ENCODE measurements at places on chromosomes 5 and 9. TPM values are rescaled to one million over a fixed set of nuclear protein-coding genes. Genes with fewer than 3 reads are reported as not detected.

DNA sequence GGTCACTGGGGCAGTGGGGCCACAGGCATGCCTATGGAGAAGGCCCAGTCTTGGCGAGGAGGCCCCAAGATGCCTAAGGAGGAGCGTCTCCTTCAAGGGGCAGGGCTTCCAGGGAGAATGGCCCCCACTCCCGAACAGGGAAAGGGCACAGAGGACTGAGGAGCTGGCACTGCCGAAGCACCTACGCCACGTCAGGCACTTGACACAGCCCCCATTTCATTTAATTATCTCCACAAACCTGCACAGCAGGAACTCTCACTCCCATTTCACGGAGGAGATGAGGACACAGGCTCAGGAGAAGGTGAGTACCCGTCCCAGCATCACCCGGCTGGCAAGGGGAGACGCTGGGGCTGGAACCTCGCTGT, 26.0 kb downstream of the EGR1 start:
- peaks cover 22% of the 10 kb centered on the region for H3K4me1 ChIP-seq
- no peak for DNase-seq
- H3K36me3 ChIP-seq: no peaks in the 10 kb centered on the region
- H3K27ac ChIP-seq: no peak overlapping the region

DNA sequence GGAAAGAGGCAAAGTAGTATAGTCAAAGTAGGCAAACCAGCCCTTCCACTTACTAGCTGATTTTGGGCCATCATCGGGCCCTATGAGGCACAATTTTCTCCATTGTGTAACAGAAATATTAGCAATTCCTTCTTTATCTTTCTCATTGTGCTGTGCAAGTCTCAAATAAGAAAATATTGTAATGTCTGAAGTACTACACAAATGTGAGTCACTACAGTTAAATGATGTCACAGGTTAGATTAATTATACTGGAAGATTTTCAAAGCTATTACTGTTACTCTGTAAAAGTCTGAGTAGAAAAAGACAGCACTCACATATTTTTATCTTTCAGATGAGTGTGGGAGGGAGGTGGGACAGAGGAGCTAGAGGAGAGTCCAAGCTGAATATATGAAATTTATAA, 12.4 kb upstream of the TMC1 start:
- no peak overlapping the region for H3K4me3 ChIP-seq
- H3K27me3 ChIP-seq: no peaks in the 10 kb centered on the region
- H3K27ac ChIP-seq: no peak overlapping the region
- H3K36me3 ChIP-seq: no peaks in the 10 kb centered on the region

DNA sequence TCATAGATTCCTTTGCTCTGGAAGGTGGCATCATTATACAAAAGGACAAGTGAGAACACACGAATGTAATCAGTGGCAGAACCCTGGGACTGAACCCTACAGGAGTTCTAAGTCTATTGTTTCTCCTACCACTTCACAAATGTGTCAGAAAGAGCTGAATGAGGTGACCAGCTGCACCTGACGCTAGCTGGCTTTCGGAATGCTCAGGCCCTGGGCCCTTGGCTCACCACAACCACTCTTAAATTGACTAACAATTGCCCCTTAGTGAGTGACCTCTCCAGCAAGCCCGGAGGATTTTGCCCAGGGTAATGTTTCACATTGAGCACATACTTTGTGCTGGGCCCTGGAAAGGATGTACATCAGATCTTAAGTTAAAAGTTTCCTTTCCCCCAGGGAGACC, 41.2 kb upstream of the ABCA1 start:
- DNase-seq: no peak
- peaks cover 22% of the 10 kb centered on the region for H3K27me3 ChIP-seq
- H3K36me3 ChIP-seq: no peaks in the 10 kb centered on the region
- peaks cover 14% of the 10 kb centered on the region for H3K4me1 ChIP-seq

DNA sequence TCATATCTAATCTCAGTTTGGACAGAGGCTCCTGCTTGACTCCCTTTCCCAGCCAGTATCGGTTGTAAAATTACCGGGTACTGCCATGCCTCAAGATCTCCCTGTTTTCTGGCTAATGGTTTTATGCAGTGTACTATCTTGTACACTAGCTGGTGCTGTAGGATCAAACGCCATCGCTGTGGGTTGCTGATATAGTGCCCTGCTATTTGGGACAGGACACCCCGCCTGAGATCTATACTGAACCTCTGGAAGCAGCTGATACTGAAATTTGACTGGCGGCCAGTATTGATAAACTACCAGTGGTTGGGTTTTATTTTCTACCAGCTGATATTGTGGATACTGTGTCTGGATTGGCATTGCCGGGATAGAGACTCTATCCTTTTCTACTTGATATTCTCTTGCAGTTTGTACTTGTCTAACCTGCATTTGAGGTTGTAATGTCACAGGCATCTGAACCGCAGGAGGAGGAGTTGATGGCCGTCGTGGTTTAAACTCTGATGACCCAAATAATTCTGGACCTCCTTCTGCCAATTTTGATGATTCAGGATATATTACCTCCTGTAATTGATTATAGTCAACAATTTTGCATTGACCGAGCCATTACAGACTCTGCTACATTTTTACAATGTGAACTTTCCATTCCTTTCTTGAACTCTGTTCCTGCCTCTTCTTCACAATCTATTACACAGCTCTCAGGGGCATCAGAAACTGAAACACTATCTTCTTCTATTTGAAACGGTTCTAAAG, 112.5 kb upstream of the LARP1 start:
- peaks cover 13% of the 10 kb centered on the region for H3K27me3 ChIP-seq
- H3K27ac ChIP-seq: no peak overlapping the region
- no peaks in the 10 kb centered on the region for H3K36me3 ChIP-seq
- no peaks in the 10 kb centered on the region for H3K4me1 ChIP-seq
- DNase-seq: no peak
- H3K4me3 ChIP-seq: no peak overlapping the region

GRCh38 chr5:135243556-135244285, 155.3 kb downstream of the MACROH2A1 start:
- no peaks in the 10 kb centered on the region for H3K36me3 ChIP-seq
- no peak for DNase-seq
- H3K4me1 ChIP-seq: no peaks in the 10 kb centered on the region

DNA sequence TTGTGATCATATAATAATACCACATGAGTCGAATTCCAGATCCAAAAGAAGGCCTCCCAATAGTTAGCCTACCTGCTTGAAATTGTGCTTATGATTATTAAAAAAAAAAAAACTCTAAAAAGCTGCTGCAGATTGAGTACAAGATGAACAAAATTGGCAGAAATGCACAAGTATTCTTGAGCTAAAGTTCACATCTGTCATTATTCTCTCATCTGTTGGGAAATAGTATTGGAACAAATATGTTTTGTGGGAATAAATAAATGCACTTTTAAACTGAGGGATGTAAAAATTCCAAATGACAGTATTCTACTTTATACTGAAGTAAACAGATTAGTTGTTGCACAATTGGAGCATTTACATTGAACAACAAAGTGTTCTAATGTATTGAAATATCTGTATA, 15.7 kb downstream of the DAB2 start:
- DNase-seq: no peak
- no peaks in the 10 kb centered on the region for H3K4me1 ChIP-seq
- no peak overlapping the region for H3K27ac ChIP-seq
- no peak overlapping the region for H3K4me3 ChIP-seq
- peaks cover 4% of the 10 kb centered on the region for H3K27me3 ChIP-seq

DNA sequence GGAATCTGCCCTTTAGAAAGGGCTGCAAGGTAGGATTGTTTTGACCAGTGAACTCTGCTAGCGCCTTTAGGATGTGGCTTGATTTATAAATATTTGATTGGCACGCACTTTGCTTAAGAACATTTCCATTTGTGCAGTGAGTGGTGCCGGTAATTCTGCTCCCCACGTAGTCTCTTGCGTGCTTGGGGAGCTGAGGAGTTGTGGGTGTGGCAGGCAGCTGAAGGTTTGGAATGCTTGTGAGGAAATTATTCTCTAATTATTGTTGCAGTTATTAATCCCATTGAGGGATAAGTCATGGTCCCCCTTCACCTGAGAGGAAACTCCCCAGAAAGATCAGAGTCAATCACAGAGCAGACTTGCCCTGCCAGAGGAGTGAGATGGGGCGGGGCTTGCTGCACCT, 76.7 kb downstream of the FGF1 start:
- H3K27me3 ChIP-seq: no peaks in the 10 kb centered on the region
- no peak for DNase-seq
- no peaks in the 10 kb centered on the region for H3K4me1 ChIP-seq

DNA sequence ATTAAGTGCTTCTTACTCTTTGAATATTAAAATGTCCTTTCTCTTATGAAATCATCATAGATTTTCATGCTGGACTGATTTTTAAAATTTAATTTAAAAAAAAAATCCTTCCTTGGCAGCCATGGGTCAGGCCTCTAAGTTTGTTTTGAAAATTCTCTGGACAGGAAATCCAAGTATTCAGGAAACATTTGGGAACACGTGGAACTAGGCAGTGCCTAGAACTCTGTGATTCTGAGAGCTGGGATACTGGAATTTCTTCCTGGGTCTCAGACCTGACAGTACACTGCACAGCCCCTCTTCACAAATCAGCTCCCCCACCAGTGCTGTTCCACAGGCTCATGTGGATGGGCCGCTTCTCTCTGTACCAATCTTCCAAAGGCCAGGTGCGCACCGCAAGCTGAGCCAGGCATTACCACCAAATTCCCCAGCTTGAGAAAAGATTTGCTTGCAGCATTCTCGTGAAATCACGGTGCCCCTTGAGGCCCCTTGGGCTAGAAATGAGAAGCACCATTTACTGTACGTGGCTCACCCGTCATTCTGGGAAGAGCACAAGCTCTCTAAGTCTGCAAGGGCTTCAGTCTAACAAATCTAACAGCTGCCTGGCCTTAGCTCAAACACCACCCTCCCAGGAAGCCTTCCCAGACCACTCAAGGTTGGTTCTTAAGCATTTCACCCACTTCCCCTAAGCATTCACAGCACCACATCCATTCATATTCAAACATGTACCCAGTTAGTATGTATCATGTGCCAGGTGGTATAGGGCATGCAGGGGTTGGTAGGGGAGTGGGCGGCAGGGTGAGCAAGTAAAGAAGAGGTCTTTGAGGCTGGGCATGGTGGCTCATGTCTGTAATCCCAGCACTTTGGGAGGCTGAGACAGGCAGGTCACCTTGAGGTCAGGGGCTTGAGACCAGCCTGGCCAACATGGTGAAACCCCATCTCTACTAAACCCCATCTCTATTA, 26.5 kb downstream of the B4GALT1 start:
- peaks cover 99% of the 10 kb centered on the region for H3K4me1 ChIP-seq
- H3K36me3 ChIP-seq: peaks cover 3% of the 10 kb centered on the region
- peak overlapping the region; percentile 73 for H3K27ac ChIP-seq
- no peaks in the 10 kb centered on the region for H3K27me3 ChIP-seq
- DNase-seq: no peak
- H3K4me3 ChIP-seq: no peak overlapping the region

- no peak overlapping the region for H3K4me3 ChIP-seq
- H3K36me3 ChIP-seq: no peaks in the 10 kb centered on the region
- DNase-seq: no peak
- no peak overlapping the region for H3K27ac ChIP-seq
- no peaks in the 10 kb centered on the region for H3K27me3 ChIP-seq
Measured at GRCh38 chr5:97266576-97266975, 83.5 kb upstream of the RIOK2 start.

- H3K27me3 ChIP-seq: no peaks in the 10 kb centered on the region
- no peaks in the 10 kb centered on the region for H3K4me1 ChIP-seq
- no peak for DNase-seq
- H3K36me3 ChIP-seq: no peaks in the 10 kb centered on the region
- no peak overlapping the region for H3K27ac ChIP-seq
- no peak overlapping the region for H3K4me3 ChIP-seq
Measured at GRCh38 chr5:23626961-23627360, 119.6 kb downstream of the PRDM9 start.

DNA sequence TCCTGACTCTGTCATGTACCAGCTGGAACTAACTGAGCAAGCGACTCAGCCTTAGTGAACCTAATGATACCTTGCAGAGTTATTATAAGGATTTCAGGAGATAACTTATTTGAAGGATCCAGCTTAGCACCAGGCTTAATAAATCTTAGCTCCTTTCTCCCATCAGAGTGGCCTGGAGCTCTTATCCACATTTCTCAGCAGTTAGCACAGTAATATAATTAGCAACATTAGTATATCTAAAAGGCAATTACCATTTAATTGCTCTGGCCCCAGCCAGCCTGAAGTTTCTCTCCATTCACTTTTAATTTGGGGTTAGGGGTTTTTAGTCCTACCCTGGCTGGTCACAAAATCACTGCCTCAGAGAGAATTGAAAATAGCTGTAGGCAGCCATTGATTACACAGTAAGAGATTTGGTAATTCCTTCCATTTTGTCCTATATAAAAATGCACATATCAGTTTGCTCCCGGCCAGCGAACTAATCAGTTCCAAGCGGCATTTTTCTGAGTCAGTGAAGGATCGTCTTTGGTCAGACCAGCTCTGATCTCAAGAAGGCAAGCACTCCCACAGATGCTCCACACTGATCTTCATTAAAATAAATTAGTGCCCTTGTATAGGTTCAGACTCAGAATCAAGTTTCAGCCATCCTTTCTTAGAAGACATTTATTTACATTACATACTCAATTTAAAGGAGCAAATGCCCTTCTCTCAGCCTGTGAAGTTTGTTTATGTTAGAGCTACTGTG, 56.6 kb downstream of the SNCAIP start:
- DNase-seq: no peak
- no peak overlapping the region for H3K4me3 ChIP-seq
- H3K36me3 ChIP-seq: no peaks in the 10 kb centered on the region
- no peaks in the 10 kb centered on the region for H3K4me1 ChIP-seq
- H3K27me3 ChIP-seq: no peaks in the 10 kb centered on the region

- no peak overlapping the region for H3K27ac ChIP-seq
- no peak overlapping the region for H3K4me3 ChIP-seq
Measured at GRCh38 chr5:123283031-123283430, 140.2 kb downstream of the CEP120 start.

- H3K27ac ChIP-seq: no peak overlapping the region
- DNase-seq: no peak
- no peaks in the 10 kb centered on the region for H3K27me3 ChIP-seq
- H3K36me3 ChIP-seq: no peaks in the 10 kb centered on the region
- no peaks in the 10 kb centered on the region for H3K4me1 ChIP-seq
Measured at GRCh38 chr9:109455391-109455790, 42.7 kb downstream of the PTPN3 start.

DNA sequence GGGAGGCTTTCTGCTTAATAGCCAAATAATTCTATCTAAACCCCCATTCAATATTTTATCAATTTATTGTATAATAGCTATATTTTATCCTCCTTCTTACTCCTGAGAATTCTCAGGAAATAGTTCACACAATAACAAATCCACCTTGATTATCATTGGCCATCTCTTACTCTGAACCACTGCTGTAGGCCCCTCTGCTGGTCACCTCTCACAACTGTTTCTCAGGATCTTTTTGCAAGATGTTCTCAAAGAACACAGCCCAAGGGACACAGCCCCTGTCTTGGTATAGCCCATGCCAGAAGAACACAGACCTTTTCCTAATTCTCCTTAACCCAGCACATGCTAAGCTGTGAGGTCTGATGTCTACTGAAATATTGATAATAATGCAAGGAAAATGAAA, 74.9 kb upstream of the HTR4 start:
- no peaks in the 10 kb centered on the region for H3K4me1 ChIP-seq
- no peaks in the 10 kb centered on the region for H3K36me3 ChIP-seq
- H3K27ac ChIP-seq: no peak overlapping the region

UGT3A2 gene
- total RNA-seq: not detected

HRH2 gene
- 2.9 TPM for total RNA-seq

SLC6A7 gene
- not detected for total RNA-seq

TAS2R1 gene
- not detected for total RNA-seq

PCA3 gene
- not detected for total RNA-seq

SOHLH1 gene
- total RNA-seq: not detected

MAP1B gene
- total RNA-seq: not detected

All from T-cell (primary cell).